C1 segment of cervical spinal cord (tissue), 14 donors: ENCODE measurements at places on chromosomes 3 and 15.

GRCh38 chr3:172062761-172063160, 23.4 kb downstream of the FNDC3B start:
- DNase-seq, result no peak

- no peak for DNase-seq
These were observed 11.9 kb upstream of the BLM start for GRCh38 chr15:90705212-90705611.

DNA sequence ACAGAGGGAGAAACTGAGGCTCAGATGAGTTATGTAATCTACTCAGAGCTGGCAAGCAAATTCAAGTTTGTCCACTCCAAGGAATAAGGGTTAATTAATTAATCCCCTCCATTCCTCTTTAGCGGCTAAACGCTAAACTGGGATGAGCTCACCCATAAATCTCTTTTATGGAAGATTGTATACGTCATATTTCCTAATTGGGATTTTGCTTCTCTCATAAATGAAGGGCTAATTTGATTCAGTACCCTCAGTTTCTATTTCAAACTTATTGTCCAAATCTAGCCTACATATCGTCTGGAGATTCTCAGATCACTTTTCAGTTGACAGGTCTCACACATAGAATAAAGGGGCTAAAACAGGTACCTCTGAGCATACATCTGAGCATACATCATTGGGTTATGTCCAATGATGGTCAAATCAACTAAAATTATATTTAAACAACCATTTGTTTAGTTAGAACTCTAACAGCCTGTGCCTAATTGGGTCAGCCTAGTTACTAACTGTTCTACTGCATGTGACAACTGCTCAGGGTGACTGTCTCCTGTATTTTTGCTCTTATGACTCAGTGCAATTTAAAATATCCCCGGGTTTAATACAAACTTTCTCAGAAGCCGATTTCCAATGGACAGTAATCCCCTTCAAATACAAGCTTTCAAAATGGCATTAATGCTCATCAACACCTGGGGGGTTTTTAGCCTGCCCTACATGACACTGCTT, 57.6 kb upstream of the PLXND1 start:
- DNase-seq, result no peak

- DNase-seq, result no peak
These were observed 55.0 kb downstream of the UBE2E2 start for GRCh38 chr3:23258110-23258509.

DNA sequence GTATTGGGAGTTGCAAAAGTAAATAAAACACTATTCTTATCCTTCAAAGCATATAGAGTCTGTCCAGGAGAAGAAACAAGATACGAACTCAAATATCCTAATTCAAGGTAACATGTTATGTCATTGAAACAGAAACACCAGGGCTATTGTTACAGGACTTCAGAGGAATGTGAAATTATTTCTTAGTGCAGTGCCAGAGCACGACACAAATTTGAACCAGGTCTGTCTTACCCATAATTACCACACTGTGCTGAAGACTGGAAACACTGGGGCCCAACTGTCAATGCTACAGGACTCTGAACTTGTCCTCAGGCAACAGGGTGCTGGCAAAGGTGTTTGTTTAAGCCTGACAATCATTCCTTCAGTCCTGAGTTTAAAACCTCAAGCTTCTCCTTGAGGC, 633.6 kb upstream of the UBE2E2 start:
- no peak for DNase-seq

GRCh38 chr15:73899197-73900094, 26.1 kb downstream of the TBC1D21 start:
- DNase-seq, result no peak

DNA sequence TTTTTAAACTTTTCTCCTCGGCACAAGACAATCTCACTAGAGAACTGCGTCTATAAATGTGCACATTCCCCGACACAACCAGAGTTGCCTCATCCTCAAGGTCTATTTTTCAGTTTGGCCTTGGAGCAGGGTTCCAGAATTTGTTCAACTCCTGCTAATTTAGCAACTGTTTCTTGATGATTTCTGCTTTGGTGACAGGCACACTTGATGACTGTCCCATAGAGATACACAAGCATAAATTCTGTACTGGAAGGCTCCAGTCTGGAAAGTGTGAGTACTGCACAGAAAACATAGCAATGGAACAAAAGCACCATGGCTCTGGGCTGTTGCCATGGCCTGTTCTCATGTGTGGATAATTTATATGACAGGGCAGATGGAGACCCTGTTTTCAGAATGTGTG, 379.6 kb upstream of the PDZRN3 start:
- DNase-seq, result no peak

DNA sequence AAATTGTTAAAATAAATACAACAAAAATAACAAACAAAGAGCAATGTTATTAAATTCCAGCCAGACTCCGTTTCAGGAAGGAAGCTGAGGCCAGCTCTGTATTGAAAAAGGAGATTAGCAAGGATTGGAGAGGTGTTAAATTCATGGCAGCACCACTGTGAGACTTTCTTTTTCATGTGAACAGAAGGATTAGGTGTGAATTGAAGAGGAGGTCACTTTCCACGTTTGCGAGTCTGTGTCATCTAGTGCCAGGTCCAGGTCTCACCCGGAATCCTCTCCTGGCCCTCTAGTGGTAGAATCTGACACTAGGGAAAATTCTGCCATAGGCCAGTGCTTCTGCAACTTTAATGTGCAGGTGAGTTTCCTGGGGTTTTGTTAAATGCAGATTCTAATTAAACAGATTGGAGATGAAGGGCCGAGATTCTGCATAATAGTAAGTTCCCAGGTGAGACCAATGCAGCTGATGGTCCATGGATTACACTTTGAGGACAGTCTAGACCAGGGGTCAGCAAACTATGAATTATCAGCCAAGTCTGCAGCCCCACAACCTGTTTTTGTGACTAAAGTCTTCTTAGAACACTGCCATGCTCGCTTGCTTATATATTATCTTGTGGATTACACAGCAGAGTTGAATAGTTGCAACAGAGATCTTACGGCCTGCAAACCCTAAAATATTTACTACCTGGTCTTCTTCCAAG, 9.2 kb upstream of the SLC6A1 start:
- no peak for DNase-seq

DNA sequence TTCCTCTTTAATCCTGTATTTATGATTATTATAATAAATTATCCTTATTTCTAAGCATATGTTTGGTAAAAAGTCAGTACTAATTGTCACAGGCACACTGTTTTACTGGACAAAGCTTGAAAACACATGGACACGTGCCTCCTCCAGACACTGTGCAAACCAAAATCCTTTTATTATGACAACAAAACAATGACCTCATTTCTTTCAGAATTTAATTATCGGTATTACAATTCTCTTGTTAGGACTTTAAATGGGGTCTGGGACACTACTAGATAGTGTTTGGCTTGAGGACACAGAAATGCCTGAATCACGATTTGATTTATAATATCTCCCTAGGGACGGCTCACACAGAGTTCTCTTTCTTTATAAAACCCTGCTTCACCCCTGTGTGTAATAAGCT, 107.3 kb upstream of the IGSF10 start:
- no peak for DNase-seq

GRCh38 chr3:168307893-168308292, 212.2 kb upstream of the GOLIM4 start:
- no peak for DNase-seq

DNA sequence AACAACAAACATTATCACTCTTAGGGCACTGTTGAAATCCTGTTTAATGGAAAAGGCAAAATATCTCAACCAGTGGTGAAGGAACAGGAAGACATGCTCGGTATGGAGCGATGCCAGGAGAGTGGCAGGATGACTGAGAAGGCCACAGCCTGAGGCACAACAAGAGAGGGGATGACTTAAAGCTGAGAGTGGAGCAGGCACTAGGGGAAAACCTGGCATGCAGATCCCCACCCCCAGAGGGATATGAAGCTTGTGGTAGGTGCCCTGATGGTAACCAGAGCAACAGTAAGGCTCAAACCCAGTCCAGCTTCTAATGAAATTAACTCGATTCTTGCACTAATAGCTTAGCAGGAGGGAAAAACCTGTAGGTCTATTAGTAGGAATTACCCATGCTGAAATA, 40.4 kb downstream of the LYSMD4 start:
- no peak for DNase-seq

GRCh38 chr3:147370349-147370748, 36.0 kb downstream of the ZIC4 start:
- no peak for DNase-seq

- no peak for DNase-seq
These were observed 20.5 kb downstream of the MYO1E start for GRCh38 chr15:59352189-59352588.

- DNase-seq, result no peak
These were observed 43.9 kb downstream of the PPCDC start for GRCh38 chr15:75067123-75067830.

- DNase-seq, result no peak
These were observed 337.3 kb upstream of the CBLB start for GRCh38 chr3:106206146-106206545.

- no peak for DNase-seq
These were observed 58.8 kb downstream of the RNF13 start for GRCh38 chr3:149871855-149872254.

DNA sequence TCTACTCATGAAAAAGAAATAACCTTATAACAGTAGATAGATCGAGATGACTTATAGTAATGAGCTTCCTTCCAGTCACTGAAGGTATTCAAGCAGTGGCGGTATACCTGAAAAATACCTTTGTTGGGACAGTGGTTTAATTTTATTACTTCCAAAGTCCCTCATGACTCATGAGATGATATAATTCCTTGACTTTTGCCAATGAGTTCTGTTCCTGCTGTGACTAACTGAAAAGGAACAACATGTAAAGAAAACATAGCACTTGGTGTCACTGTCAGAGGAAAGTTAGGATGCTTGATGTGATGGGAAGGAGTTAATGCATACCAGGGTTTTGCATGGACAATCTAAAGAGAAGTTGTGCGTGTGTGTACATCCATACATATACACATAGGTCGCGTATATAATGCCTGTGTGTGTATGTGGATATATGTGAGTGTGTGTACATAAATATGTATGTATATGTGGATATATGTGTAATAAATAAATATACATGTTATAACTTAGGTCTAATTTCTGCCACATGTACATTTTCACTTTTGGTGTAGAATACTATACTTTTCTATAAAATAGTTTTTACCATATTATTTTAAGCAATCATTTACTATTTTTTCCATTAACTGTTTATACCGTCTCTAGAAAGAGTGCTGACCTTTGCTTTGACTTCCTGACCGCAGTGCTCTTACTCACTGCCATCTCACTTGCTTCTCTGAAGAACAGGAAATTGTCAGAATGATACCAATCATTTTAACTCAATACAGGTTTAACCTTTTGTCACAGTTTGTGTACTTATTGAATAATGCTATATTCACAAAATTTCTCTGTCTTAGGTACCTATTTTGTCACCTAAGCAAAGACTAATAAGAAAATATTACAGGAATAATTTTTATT, 12.6 kb upstream of the PAK2 start:
- no peak for DNase-seq

DNA sequence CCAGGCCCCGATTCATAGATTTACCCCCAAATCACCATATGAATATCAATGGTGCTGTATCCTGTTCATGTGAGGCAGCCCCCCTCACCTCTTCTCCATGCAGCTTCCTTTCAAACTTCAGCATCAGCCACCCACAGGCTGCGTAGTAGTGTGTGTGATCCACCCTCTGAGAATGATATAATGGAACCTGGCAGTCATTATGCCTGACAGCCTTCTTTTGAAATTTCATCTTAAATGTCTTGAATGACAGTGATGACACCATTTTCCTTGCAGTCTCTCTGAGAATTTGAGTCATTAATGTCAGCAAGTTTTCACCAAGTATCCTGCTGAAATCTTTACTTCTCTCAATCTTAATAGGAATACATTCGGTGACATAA, 3.5 kb upstream of the CLRN1 start:
- DNase-seq, result no peak

DNA sequence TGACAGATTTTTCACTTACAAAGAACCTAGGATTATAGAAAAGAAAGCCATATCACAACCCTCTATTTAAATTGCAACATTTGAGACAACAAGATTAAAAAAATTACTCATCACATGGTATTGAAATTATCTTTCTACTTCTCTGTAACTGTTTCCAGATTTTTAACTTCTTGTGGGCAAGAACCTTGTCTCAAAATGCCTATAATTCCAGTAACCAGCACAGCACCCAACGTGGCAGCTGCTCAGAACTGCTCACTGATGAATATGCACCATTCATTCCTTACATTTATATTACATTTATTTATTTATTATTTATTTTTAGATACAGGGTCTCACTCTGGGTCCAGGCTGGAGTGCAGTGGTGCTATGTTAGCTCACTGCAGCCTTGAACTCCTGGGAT, 216.1 kb downstream of the THRB start:
- DNase-seq, result no peak
